ENCODE measurements at places on chromosomes 16 and 17.

DNA sequence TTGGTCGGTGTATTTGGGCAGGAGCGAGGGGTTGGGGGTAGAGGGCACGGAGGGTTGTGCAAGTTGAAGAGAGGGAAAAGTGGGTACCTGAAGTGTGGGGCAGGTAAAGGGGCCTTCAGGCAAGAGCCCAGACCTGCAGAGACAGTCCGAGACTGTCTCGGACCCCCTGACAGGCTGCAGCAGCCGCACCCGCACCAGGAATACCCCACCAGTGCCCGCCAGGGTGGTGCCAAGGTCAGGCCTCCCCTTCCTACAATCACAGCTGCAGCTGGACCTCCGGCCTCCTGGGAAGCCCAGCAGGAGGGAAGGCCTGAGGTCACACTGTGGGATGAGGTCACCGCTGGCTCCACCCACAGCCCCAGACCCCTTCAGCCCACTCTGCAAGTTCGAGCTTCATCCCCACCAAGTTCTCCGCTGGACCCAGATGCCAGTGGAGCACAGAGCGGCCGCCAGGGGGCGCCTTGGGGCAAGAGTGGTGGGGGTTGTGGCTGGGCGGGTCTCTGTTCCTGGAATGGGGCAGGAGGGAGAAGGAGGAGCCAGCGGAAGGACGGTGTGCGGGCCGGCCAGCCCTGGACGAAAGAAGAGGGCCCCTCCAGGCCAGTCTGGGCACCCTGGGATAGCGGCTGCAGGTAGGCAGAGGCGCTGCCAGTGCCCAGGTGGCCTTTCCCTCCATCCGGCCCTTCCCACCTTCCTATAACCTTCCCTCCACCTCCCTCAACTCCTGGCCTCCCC is at the start of gene HSD3B7:
Gene HSD3B7, plus strand, starts transcription at position 539 of the 732 bp plus-strand sequence. CDS start 452 bp downstream, outside the sequence.
- peak; percentile 78 for DNase-seq

DNA sequence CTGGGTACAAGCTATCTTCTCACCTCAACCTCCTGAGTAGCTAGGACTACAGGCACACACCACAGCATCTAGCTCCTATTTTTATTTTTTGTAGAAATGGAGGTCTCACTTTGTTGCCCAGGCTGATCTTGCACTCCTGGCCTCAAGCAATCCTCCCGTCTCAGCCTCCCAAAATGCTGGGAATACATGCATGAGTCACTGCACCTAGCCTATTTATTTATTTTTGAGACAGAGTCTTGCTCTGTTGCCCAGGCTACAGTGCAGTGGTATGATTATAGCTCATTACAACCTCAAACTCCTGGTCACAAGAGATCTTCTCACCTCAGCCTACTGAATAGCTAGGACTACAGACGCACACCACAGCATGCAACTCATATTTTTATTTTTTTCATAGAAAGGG is 40.1 kb upstream of the RGS9 start:
- no peak for DNase-seq

- no peak for DNase-seq
Observed at GRCh38 chr16:2084895-2085625, 37.3 kb downstream of the TSC2 start.

- no peak for DNase-seq
Observed at GRCh38 chr17:27413315-27413714, 42.9 kb upstream of the KSR1 start.

- no peak for DNase-seq
Observed at GRCh38 chr16:4058386-4058785, 57.9 kb downstream of the ADCY9 start.

DNA sequence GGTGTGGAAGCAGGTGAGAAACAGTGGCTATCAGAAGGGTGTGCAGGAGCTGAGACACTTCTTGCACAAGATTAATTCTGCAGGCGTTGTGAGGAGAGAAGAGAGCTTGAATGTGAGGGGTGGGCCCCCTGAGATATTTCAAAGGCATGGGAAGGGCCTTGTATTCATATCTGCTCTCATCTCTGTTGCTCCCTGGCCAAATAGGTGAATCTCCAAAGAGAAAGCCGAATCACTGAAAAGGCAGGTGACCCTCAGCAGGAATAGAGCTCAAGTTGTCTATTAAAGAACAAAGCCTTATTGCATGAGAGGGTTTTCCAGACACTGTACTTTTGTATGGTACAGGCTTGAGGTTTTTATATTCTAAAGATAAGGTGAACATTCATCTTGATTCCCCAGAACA is 373.1 kb downstream of the TMEM114 start:
- no peak for DNase-seq

DNA sequence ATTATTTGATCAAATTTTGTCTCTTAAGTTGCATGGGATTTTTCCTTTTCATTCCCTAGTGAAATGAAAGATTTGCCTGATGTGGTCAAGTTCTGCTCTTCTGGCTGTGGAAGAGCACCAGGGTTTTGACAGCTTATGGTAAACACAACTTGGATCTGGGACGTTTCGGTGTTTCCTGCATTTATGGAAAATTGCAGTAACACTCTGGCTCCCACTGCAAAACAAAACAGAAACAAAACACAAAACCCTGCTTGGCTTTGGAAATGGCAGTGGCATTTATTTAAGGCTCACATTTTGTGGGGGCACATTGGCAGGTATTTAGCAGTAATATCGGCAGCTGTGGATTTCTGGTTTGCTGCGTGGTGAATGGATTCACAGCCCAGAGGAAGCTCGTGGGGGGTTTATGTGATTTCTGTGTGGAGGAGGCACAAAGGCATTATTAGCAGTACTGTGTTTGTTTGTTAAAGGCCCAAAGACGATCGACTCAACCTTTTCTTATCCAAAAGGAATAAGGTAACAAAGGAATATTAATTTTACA is 377.8 kb downstream of the SNX29 start:
- no peak for DNase-seq

- DNase-seq: no peak
Observed at GRCh38 chr16:69847643-69848042, 85.5 kb downstream of the WWP2 start.

DNA sequence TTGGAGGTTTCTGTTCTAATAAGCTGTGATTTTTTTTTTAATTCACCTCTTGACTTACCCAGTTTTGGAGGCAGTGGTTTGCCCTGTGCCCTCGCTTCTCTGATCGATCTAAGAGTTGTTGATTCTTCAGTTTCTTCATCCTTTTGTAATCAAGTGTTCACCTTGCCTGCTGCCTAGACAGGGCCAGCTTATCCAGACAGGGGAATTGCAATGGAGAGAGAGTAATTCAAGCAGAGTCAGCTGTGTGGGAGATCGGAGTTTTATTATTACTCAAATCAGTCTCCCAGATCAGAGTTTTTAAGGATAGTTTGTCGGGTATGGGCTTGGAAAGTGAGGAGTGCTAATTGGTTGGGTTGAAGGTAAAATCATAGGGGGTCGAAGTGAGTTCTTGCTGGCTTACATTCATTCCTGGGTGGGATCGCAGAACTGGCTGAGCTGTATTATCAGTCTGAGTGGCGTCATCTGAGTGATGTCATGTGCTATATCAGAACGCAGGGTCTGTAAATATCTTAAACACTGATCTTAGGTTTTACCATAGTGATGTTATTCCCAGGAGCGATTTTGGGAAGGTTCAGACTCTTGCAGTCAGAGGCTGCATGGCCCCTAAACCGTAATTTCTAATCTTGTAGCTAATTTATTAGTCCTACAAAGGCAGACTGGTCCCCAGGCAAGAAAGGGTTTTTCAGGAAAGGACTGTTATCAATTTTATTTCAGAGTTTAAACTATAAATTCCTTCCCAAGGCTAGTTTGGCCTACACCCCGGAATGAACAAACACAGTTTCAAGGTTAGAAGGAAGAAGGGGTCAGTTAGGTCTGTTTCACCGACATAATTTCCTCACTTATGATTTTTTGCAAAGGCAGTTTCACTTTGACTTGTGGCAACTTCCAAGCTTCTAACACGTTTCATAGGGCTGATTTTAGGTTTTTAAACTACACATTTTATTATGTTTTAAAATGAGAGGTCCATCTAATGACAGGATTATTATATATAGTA is 21.5 kb upstream of the KCNJ16 start:
- no peak for DNase-seq

DNA sequence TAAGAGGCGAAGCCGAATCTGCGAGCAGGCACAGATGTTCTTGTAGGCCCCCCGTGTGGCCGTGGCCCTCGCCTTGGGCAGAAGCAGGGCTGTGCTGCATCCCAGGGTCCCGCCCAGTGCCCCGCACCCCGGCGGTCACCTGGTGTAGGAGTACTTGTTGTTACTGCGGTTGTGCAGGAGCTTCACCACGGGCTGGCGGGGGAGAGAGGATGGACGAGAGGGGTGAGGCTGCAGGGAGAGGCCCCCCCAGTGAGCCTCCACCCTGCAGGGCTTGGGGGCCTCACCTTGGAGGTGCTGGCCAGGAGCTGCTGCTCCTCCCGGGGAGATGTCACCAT is 11.4 kb downstream of the ASPHD1 start:
- DNase-seq: no peak

DNA sequence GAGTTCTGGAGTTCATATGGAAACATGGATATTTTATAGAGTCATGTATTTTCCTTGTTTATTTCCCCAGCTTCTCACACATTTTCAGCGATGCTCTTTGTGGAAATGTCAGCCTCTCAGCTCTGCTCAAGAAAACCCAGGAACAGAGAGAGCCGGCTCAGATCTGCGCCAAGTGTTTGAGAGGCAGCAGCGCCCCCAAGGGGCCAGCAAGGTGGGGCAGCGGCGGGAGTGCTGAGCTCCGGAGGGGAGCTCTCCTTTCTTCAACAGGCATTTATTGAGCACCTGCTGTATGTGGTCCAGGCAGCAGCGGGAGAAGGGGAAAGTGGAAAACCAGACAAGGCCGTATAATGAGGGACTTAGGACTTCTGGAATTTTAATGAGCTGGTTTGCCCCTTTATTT is 421.1 kb upstream of the C16orf82 start:
- peak; percentile 50 for DNase-seq

GRCh38 chr17:57142925-57143324 is 57.9 kb downstream of the AKAP1 start:
- DNase-seq: no peak

GRCh38 chr17:69060822-69061221 is at the start of gene ABCA9:
ABCA9 (minus strand) TSS chr17:69060927; CDS start chr17:69051126, 9,801 bp downstream.
- DNase-seq: no peak

- DNase-seq: no peak
Observed at GRCh38 chr16:23342083-23342640, 40.1 kb downstream of the SCNN1B start.

- no peak for DNase-seq
Observed at GRCh38 chr16:51453251-51453650, 302.2 kb upstream of the SALL1 start.

- no peak for DNase-seq
Observed at GRCh38 chr17:72683506-72684404, 408.7 kb downstream of the SLC39A11 start.

DNA sequence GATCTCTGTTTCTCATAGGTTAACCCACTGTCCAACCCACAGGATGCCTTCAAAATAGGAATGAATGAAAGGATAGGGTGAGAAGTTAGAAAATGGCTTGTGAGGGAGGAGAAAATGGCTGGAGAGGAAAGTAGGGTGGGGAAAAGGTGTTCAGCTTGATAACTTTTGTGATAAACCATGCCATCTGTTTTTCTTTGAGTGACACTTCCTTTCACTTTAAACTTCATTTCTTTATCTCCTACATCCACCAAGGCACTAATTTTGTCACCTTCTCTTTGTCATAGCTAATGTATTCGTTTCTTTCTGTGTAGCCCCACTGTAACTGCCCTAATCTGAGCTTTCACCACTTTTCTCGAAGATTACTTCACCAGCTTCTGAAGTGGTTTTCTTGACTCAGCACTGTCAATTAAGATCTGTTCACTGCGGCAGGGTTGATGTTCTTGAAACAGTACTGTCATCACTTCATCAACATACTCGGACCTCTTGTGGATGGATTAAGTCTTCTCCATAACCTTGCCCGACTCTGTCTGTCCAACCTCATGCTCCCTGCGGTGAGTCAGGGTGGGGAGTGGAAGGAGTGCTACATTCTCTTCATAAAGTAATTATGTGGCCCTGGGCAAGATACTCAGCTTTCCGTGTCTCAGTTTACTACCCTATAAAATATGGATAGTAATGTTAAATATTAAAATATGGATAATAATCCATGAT is 5.5 kb upstream of the KRT10 start:
- no peak for DNase-seq

DNA sequence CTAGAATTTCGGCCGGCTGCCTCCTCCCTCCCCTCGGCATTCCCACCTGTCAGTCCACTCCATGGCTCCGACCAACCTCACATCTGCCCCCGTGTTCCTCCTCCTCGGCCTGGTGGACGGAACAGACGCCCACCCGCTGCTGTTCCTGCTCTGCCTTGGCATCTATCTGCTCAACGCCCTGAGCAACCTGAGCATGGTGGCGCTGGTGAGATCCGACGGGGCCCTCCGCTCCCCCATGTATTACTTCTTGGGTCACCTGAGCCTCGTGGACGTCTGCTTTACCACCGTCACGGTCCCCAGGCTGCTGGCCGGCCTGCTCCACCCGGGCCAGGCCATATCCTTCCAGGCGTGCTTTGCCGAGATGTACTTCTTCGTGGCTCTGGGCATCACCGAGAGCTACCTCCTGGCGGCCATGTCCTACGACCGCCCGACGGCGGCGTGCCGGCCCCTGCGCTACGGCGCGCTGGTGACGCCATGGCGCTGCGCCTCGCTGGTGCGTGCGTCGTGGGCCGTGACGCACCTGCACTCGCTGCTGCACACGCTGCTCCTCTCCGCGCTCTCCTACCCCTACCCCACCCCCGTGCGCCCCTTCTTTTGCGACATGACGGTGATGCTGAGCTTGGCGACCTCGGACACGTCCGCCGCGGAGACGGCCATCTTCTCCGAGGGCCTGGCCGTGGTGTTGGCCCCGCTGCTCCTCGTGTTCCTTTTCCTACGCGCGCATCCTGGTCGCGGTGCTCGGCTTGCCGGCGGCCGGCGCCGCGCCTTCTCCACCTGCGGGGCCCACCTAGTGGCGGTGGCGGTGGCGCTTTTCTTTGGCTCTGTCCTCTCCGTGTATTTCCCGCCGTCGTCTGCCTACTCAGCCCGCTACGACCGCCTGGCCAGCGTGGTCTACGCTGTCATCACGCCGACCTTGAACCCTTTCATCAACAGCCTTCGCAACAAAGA is at the start of gene OR3A2:
Gene OR3A2, minus strand, starts transcription at position 440 of the 948 bp plus-strand sequence.
- no peak for DNase-seq

DNA sequence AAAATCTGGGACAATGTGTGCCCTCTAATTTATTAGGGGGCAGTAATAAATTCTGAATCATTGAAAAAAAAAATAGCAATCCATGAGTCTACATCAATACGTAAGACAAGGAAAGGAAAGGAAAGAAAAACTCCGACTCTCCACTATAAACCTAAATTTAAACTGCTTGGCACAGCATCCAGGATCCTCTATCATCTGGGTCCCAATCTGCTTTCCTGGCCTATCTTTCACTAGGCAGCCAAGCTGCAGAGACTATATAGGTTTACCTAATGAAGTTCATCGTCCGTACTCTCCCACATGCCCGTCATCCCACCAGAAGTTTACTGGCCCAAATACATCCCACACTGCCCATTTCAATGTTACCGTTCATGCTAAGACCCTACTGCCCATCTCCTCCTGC is 179.2 kb downstream of the PARN start:
- no peak for DNase-seq

GRCh38 chr17:61815863-61816503 is 47.3 kb downstream of the BRIP1 start:
- DNase-seq: no peak

GRCh38 chr16:55647798-55648197 is 8.0 kb upstream of the SLC6A2 start:
- no peak for DNase-seq

GRCh38 chr17:1931844-1932579 is 93.1 kb downstream of the RTN4RL1 start:
- DNase-seq: no peak

Data from dorsolateral prefrontal cortex (tissue), 122 donors.